ENCODE measurements at places on chromosomes 4 and X.
A peak's percentile ranks its signal among the peaks of the same experiment; 100 is the strongest.

DNA sequence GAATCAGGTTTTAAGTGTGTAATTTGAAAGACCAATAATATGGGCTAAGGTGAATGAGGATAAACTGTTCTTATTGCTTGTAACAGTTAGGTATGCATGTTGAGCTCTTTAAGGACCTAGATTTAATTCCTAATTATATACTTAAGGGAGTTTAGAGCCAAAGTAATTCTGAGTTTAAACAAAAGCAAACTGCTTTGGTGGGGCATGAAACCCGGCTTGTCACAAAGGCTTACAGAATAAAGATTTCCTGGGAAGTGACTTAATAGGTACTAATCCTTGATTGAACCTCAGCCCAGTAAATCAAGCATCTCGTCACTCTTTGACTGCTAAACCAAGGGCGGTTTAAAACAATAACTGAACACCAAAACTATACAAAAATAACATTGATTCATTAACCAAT lies 1324.2 kb downstream of the RPA4 start:
- no peak for DNase-seq

GRCh38 chrX:111465669-111466068 lies 45.8 kb upstream of the SERTM2 start:
- no peak for DNase-seq

- DNase-seq: peak; percentile 46
These were observed 548 bp downstream of the TLR1 start for GRCh38 chr4:38803833-38804653.

DNA sequence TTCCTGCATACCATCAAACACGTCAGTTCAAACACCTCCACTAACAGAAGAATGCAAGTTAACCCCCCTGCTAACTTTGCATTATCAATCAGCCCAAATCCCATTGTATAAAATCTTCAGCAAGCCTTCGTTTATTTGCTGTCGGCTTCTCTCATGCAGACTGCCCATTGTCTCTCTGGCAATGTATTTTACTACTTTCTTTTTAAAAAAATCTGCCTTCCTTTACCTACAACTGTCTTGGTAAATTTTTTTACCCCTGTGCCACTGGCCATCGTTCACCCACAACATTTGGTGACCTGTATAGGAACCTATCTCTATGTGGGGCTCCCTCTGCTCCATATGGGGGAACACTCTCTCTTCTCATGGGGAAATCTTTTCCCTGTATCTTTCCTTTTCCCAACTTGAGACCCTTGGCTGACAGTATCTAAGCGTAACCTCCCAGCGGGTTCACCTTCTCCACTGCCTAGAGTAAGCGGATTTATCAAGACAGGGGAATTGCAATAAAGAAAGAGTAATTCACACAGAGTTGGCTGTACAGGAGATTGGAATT lies 244.6 kb downstream of the CPXCR1 start:
- no peak for DNase-seq

DNA sequence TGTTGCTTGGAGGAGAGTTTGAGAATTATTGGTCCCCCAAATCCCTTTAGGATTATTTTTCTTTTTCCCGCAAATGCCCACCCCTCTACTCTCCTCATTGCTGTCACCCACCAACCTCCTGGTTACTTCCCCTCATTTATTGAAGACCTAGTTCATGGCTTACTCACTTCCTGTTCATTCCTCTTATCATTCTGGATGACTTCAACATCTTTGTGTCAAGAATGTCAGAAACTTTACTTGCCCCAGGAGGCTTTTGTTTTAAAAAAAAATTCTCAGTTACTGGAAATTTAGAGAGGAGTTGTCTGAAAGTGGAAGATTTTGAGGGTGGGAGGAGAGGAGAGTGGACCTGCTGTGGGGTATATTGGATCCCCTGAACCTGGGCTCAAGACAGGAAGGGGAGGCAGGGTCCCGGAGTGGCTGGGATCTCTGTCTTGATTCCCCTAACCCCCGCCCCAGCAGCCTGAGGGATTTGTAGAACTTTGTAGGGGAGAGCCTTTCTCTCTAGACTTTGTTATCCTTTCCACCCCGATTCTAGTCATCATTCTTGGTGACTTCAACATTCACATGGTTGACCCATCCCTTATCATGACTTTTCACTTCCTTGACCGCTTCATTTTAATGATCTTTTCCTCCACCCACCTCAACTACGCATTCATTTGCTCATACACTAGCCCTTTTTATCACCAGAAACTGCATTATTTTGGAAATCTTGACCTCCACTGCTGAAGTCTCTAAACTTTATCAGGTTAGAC lies 69.9 kb upstream of the ESX1 start:
- no peak for DNase-seq

DNA sequence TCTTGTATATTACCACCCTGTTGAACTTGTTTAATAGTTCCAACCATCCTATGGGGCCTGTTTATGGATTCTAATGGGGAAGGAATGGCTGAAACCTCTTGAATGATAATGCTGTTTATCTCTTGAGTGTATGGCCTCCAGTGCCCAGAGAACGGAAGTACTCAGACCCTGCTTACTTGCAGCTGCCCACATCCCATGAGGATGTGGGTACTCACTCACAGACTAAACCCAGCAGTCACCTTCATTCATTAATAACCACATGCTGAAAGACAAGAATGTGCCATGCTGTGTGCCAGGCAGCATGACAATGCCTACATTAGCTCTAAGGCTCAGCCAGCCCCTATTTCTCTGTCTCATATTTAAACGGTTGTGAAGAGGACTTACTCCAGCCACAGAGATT lies 5.9 kb upstream of the ARMCX5 start:
- DNase-seq: no peak

GRCh38 chr4:1402021-1402515 lies 4.2 kb downstream of the NKX1-1 start:
- DNase-seq: no peak

- DNase-seq: no peak
These were observed 20.4 kb downstream of the FAM184B start for GRCh38 chr4:17761062-17761461.

DNA sequence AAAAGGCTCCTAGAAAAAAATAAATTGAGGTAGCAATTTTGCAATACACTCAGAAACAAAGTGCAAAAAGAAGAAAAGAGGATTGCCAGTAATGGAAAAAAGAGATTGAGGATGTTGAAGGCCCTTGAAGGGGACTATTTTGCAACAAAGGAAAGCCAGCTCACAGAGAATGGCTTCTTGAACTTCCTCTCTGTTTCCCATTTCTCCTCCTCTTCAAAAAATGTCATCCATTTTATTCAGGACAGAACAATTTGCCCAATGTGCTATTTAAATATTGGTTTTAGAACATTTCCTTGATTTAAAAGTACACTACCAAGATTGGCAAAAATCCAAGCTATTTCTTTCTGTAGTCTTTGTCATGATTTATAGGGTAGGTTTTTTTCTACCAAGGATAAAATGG lies 60.2 kb downstream of the GASK1B start:
- DNase-seq: no peak

DNA sequence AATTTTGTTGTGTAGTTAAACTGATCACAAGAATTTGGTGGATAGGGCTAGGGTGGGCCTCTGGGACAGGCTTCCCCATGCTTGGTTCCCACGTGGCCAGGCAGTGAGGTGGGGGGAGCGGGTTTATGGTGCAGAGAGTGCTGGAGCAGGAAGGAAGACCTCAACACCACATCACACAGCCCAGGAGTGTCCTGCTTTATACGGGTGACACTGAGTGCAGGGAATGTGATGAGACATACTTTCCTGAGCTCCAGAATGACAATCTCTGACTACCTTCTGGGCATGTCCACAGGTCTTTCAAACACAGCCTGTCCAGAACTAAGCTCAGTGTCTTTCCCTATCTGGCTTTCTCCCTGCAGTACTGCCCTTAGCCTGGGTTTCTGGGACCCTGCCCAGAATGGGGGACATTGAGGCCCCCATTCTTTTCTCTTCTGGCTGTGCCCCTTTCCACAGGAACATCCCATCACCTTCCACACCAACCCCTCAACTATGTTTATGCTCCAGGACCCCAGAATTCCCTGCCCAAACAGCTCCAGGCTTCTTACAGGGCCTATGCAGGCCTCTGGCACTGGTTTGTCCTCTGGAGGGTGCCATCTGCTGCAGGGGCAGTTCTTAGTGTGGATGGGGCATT lies 36.5 kb upstream of the RASL11B start:
- DNase-seq: no peak

DNA sequence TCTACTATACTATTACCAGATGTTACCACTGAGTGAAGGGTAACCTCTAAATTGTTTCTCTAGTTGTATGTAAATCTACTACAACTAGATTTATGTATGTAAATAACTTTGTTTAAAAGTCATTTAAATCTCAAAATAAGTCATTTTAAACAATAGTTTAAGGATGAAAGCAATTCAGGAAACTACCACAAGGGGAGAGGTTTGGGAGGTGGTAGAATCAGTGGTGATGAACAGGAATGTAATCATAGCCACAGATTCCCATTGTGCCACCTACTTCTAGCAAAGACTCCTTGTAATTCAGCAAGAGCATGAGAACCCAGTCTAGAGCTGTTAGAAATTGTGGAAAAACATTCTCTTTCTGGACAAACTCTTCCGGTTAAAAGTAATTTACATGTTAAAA lies 234.6 kb downstream of the SLC7A11 start:
- no peak for DNase-seq

DNA sequence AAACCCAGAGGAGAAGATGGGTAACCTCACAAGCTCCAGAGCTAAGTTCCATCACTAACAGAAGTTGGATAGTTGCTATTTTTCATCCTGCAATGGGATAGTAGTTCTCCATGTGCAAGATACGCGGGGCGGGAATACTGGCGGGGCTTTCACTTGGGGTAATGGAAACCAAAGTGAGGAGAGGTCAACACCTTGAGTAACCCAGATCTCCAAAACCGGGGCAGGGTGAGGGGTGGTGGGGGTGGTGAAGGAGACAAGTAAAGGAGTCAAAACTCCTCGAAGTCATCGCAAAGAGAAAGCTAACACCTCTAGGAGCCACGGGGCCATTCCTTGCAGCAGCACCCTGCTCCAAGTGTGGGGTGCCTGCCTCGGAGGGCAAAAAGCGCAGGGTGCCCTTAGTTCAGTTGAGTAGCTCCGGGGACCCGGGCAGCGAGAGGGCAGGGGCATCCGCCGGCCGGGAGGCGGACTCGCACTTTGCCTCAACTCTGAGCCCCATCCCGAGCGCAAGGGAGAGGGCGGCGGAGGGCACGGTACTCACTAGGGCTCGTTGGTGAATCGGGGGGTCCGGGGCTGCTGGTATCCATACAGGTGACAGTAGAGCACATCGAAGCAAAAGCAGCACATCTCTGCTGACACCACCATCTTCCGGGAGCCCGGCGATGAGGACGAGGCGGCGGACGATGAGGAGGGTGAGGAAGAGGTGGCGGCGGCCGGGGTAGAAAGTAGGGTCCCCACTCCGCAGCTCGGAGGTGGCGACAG lies 645 bp downstream of the AMMECR1 start:
- DNase-seq: peak; percentile 11

DNA sequence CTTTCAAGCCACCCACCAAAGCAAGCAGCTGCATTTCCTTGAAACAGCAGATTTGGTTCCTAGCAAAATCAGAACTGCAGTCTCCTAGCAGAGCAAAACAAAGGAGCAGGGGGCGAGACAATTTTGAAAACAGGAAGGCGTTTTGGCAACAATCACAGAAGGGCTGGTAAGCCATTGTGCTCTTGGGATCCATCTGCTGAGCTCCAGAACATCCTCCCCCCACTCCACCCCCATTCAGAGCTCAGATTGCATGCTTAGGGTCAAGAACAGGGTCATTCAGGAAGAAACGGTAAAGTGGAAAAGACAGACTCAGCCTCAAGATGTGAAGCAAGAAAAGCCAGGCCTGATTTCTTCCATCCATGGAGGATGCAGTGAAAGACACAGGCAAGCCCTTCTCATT lies 7.6 kb upstream of the PCDH19 start:
- peak; percentile 58 for DNase-seq

DNA sequence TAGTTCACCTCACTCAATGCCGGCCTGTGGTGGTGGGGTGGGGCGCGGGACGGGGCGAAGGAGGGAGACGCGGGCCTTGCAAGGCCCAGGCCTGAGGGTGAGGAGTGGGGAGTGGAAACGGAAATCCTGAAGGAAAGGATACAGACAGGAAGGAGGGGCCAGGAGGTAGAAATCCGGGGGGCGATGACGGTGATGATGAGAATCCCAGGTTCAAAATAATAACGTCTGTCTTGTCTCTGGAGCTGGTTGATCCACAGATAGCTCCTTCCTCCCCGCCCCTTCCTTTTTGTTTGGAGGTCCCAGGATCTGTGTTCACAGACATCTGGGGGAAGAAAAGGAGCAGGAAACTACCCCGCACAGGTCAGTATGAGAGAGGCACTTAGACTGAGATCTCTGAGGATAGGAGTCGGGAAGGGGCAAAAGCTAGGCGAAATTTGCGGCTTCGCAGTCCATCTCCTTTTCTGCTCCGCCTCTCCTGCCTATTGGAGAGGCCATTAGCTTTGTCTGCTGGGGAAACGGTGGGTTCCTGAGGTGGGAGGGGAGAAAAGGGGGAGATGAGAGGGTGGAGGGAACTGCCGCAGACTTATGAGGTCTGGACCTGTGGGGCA lies 746 bp downstream of the TCEAL7 start:
- peak; percentile 47 for DNase-seq

DNA sequence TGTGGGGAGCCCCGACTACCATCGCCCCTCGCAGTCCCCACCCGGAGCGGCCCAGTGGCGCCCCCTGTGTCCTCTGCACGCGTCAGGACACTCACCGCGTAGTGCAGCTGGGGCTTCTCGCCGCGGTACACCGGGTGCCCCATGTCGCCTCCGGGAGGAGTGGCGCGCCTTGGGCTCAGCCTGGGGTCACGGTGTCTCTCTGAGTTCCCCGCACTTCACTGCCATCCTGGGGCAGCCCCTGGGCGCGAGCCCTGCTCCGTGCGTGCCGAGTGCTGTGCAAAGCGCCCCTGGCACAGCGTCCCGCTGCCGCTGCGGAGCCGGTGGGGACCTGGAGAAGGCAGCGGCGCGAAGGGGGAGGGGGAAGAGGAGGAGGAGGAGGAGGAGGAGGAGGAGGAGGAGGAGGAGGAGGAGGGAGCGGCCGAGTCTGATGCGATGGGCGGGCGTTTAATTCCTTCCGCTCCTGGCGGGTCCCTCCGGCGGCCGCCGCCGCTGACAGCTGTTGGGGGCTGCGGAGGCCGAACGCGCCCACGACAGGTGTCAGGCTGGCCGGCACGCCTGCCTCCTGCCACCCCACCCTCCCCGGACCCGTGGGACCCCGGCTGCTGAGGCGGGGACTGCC lies 134.3 kb downstream of the AMELX start:
- DNase-seq: peak; percentile 41

Measured in muscle of arm (tissue), 14 donors.